ENCODE measurements at places on chromosomes 4 and X.

- no peak for DNase-seq
Measured at GRCh38 chr4:170949084-170949483, 859.3 kb upstream of the AADAT start.

GRCh38 chr4:113467581-113467980 lies 294.0 kb downstream of the CAMK2D start:
- no peak for DNase-seq

DNA sequence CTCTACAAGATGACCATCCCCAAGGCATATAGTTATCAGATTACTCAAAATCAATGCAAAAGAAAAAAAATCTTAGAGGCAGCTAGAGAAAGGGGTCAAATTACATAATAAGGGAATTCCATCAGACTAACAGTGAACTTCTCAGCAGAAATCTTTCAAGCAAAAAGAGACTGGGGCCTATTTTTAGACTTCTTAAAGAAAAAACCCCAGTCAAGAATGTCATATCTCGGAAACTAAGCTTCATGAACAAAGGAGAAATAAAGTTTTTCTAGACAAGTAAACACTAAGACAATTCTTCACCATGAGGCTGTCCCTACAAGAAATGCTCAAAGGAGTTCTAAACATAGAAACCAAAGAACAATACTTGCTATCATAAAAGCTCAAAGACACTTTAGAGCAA lies 51.7 kb downstream of the RAB28 start:
- DNase-seq, result no peak

GRCh38 chrX:140713174-140713539 lies 3.6 kb downstream of the LINC00632 start:
- DNase-seq, result no peak

DNA sequence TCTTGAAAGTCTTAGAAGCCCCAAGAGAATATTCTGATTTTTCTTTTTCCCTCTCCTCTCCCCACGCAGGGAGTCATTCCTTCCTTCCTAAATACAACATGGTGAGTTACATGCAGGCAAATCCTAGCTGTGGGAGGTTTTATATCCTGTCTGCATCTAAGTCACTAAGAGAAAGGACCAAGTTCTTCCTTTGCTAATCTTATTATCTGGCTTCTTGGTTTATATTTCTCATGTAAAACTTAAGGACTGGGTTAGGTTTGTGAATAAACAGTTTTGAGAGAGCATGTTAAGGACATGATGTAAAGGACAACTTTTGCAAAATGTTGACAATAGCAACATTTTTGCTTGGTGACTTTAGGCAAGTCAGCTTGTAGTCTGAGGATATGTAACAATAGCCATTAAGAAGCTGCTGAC lies 5.1 kb upstream of the CXCL9 start:
- no peak for DNase-seq

DNA sequence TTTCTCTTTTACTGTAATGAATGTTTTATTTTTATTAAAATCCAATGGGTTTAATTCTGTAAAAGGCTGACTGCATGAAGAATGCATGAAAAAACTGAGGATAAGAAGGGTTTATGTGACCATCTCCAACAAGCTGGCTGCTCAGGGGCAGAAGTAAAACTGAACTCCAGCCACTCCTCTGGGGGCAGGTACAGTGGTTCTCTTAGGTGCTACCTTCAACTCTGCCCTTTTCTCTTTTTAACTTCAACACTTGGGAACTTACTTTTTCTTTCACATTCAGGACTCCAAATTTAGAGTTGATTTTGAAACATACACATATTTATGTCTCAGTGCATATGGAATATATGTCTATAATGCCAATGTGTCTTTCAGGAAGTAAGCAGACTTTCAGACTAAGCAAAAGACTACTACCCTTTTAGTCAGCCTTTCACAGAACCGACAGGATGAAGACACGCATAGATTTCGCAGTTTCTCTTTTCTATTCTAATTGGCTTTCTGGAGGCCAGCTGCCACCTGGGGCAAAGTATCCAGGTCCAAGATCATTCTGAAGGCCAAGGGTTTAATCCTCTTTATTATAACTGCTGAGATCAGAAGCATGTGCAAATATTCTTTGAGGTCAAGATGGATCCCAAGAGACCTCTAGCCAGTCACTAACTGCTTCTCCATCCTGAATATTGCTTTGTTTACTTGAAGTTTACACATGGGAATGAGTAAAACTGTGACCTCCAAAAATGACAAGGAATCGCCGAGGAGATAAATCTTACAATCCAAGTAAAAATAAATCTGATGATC lies 30.7 kb downstream of the HS3ST1 start:
- DNase-seq, result no peak

GRCh38 chr4:7214359-7214758 lies 22.0 kb downstream of the SORCS2 start:
- no peak for DNase-seq

DNA sequence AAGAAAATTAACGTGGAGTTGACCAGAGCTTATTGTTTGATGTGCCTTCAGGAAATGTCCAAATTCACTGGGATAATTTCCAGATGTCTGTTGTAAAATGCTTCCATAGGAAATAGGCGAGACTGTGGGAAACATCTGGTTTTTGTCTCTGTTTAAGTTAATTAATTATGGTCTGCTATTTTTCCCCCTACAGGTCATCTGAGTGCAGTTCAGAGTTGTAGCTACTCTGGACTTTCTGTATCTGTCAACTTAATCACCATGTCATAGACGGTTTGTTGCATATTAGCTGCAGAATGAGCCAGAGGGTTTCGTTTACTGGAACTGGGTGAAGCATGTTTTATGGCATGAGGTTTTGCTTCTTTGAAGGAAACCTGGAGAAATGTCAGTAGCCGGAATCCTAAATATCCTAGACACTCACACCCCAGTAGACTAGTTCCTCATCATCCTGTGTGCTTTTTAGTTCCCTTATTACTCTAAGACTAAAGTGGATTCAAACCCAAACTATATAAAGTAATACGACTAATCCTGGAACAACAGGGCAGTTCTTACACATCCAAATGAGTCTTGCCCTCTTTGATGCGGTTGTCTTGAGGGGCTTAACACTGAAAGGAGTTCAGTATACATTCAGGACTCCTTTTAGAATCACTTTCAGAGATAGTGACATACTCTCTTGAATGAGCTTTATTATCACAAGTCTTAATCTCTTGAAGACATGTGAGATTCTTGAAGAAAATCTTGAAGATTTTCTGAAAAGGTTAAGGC lies 62.5 kb downstream of the PPEF1 start:
- DNase-seq, result no peak

DNA sequence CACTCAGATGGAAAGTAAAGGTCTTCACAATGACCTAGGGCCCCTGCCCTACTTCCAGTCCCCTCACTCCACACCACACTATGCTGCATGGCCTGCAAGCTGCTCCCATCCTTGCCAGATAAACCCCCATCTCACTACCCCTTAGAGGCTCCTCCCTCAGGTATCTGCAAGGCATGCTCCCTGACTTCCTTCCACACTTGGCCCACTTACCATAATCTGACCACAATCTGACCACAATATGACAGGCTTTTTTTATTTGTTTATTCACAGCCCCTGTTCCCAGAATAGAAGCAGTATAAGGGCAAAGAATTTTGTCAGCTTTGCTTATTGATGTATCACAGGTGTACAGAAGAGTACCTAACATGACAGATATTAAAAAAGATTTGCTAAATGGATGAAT lies 124.7 kb downstream of the CAMK2D start:
- DNase-seq, result no peak

- no peak for DNase-seq
Measured at GRCh38 chr4:4423706-4424498, 37.0 kb downstream of the NSG1 start.

DNA sequence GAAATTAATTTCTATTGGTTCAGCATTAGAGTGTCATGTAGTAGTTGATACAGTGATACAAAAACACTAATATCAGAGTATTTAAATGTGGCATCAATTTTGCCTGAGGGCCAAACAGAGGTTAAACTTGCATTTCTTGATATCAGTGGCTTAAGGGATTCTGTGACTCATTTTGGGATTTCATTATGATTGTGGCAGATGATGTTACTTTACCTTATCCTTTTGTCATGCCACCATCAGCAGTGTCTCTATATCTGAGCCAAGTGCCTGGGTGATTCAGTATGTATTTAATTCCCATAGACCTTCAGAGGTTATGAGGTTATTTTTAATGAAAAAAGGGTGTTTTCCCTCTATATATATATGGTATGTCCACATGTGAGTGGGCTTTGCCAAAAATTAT lies 582.9 kb downstream of the ADGRL3 start:
- DNase-seq, result no peak

DNA sequence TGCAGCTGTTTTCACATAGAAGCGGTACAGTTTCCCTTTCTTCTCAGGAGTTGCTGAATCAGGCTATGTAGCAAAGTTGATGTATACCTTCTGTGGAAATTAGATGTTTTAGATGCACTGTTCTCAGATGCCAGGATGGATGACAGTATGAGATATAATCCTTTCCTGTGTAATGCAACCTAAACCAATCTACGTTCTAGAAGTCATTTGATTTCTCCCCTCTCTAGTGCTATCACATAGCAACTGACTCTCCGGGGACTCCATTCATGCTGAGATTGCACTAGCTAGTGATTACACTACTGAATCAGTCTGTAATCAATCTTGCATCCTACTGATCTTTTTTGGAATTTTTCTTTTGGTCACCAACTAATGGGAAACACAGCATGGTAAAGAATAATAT lies 1881.7 kb downstream of the PCDH7 start:
- no peak for DNase-seq

- DNase-seq, result no peak
Measured at GRCh38 chrX:8288590-8288989, 117.5 kb upstream of the VCX2 start.

GRCh38 chrX:71171110-71171801 lies 26.6 kb downstream of the NLGN3 start:
- no peak for DNase-seq

DNA sequence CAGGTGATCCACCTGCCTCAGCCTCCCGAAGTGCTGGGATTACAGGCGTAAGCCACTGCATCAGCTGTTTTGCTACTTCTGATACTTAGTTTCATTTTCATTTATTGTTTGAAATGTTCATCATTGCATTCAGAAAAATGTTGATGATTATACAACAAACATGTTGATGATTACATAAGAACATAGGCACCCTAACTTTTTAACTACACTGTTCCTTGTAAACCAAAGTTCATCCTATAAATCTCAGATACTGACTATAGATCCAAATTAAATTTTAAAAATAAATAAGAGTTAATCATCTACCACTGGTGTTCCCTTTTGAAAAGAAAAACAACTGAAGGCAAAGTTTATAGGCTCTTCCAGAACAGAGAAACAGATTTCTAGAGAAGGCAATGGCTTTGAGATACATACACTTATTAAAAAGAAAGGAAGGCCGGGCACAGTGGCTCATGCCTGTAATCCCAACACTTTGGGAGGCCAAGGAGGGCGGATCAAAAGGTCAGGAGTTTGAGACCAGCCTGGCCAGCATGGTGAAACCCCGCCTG lies 23.4 kb downstream of the TRIM75 start:
- DNase-seq, result no peak

DNA sequence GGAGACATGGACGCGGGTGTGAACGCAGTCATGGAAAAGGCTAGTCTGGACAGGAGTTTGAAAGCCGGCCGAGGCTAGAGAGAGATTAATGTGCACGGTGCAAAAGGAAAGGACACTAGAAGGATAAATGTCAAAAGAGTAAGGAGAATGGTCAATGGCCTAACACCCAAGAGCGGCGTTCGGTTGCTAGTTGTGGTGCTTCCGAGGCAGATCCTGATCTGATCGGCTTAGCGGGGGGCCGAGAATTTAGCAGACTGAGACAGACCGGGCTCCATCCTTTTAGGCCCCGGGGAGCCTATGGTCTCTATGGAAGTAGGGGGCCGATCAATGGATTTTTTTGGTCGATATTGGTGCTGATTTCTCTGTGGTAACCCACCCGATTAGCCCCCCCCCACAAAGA lies 6.9 kb downstream of the GAGE10 start:
- DNase-seq, result no peak

DNA sequence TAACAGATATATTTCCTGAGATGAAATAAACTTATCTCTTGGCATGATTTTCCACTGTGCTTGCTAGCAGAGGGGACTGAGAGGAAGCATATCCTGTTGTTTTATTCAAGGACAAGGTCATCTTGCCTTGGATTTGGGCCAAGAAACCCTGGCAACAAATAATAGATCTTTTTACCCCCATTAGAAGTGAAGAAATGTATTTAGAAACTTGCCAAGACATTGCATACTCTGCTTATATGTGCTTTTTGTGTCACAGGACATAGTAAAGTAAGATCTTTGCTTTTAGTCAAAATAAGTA lies 170.2 kb downstream of the RAPGEF2 start:
- no peak for DNase-seq

- no peak for DNase-seq
Measured at GRCh38 chr4:6267573-6267972, 2.1 kb upstream of the WFS1 start.

- no peak for DNase-seq
Measured at GRCh38 chr4:114519368-114519767, 79.2 kb upstream of the UGT8 start.

- no peak for DNase-seq
Measured at GRCh38 chrX:105424729-105425128, 204.2 kb upstream of the TEX13A start.

DNA sequence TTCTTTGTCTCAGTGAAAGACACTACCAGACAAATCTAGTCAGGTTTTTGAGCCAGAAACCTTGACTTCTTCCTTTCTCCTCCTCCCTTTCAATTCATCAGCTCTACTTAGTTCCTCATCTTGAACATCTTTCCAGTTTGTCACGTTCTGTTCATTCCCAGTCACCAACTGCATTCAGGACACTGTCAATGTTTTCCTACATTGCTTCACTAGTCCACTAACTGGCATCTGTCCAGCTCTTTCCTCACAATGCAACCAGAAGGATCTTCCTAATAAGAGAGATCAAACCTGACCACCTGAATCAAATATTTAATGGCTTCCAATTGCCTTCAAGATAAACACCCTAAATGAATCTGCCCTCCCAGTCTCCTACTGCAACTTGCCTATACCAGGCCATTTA lies 52.5 kb downstream of the SYNPO2 start:
- DNase-seq, result no peak

- DNase-seq, result peak; percentile 86
Measured at GRCh38 chr4:26028793-26029567, 115.0 kb downstream of the SMIM20 start.

- DNase-seq, result no peak
Measured at GRCh38 chrX:96683997-96684338, 674 bp upstream of the DIAPH2 start.

- DNase-seq, result no peak
Measured at GRCh38 chr4:146647615-146648460, 9.1 kb downstream of the POU4F2 start.

DNA sequence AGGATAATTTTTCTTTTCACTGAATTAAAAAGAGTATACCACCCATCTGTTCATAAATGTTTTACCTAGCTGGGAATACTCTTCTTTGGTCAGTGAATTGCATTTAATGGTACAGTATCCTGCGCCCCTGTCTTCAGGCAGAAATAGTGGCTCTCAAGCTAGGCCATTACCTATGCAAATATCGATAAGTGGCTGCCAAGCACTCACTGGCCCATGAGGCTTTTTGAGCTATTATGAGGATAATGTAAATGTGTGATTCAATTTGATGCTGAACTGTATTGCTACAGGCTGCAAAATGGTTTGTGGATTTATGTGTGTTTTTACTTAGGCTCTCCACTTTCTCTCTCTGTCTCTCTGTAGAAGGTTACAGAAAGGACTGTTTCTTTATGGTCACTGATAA lies 30.1 kb upstream of the MTMR1 start:
- DNase-seq, result no peak

GRCh38 chr4:129614611-129615010 lies 518.7 kb downstream of the C4orf33 start:
- no peak for DNase-seq

- no peak for DNase-seq
Measured at GRCh38 chr4:143441678-143442077, 71.8 kb upstream of the SMARCA5 start.

GRCh38 chr4:72376901-72377300 lies 192.1 kb downstream of the ADAMTS3 start:
- DNase-seq, result no peak
